ENCODE measurements at places on chromosomes 7 and 10. TPM values are rescaled to one million over a fixed set of nuclear protein-coding genes. Genes with fewer than 3 reads are reported as not detected.

Gene TAS2R41
- not detected for total RNA-seq

Gene MINPP1
- 24.0 TPM for total RNA-seq

Gene NPVF
- not detected for total RNA-seq

Gene CTBP2
- 88.3 TPM for total RNA-seq

DNA sequence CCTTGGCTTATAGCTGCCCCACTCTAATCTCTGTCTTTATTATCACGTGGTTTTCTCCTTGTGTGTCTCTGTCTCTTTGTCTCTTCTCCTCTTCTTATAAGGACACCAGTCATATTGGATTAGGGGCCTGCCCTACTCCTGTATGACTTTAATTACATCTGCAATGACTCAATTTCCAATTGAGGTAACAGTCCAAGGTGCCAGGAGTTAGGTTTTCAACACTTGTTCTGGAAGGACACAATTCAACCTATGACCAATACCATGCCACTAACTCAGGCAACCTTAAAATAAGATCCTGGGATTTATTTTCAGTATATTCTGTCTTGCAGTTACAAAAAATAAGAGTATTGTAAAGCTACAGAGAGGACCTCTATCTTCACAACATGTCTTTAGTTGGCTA, 21.6 kb upstream of the MET start:
- H3K36me3 ChIP-seq: no peaks in the 10 kb centered on the region
- H3K4me1 ChIP-seq: peaks cover 15% of the 10 kb centered on the region
- no peak for DNase-seq
- H3K27me3 ChIP-seq: no peaks in the 10 kb centered on the region
- H3K27ac ChIP-seq: no peak overlapping the region
- H3K4me3 ChIP-seq: no peak overlapping the region

- H3K27ac ChIP-seq: peak overlapping the region; percentile 90
- no peak overlapping the region for H3K4me3 ChIP-seq
- H3K4me1 ChIP-seq: peaks cover 44% of the 10 kb centered on the region
- no peaks in the 10 kb centered on the region for H3K27me3 ChIP-seq
- H3K36me3 ChIP-seq: no peaks in the 10 kb centered on the region
These were observed 19.6 kb downstream of the SGMS1 start for GRCh38 chr10:50604049-50604640.

GRCh38 chr10:8224591-8224990, 170.1 kb downstream of the GATA3 start:
- H3K4me1 ChIP-seq: peaks cover 6% of the 10 kb centered on the region
- peaks cover 34% of the 10 kb centered on the region for H3K27me3 ChIP-seq
- DNase-seq: no peak

DNA sequence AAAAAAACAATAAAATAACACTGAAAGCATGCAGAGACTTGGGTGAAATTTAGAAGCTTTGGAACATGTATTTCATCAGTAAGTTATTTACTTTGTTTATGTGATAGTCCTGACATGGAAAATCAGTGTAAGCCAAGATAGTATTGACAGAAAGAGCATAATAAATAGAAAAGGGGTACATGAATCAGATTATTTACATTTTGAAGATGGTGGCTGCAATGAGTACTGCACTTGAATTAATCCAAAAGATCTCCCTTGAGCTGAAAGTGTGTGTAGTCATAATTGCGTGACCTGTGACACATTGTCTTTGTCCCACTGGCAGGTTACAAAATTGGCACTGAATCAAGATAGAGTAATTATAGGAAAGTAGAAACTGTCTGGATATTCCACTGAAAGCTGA, 562.9 kb downstream of the GFRA1 start:
- H3K27ac ChIP-seq: no peak overlapping the region
- H3K4me3 ChIP-seq: no peak overlapping the region
- DNase-seq: no peak
- H3K4me1 ChIP-seq: no peaks in the 10 kb centered on the region

- H3K4me3 ChIP-seq: no peak overlapping the region
- no peak overlapping the region for H3K27ac ChIP-seq
- no peak for DNase-seq
- H3K36me3 ChIP-seq: no peaks in the 10 kb centered on the region
These were observed 214.9 kb downstream of the IPMK start for GRCh38 chr10:58052772-58053171.

- H3K27ac ChIP-seq: no peak overlapping the region
- no peaks in the 10 kb centered on the region for H3K4me1 ChIP-seq
- no peaks in the 10 kb centered on the region for H3K27me3 ChIP-seq
These were observed 8.1 kb downstream of the AOC1 start for GRCh38 chr7:150860291-150860977.

DNA sequence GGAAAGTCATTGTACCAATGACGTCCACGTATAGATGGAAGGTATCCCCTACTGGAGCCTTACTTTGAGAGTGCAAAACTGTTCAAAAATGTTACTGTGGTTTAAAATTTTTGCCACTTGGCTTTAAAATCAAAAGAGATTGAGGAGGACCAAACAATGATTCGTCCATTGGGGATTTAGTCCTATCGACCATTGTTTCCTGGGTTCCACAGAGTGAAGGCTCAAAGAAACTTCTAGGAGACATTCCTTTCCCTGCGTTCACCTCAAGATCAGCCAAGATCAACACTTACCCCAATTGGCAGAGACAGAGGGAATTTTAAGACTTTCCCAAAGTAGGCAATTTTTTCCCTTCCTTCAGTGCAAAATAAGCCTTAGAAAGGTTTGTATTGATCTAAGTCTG, 152.3 kb downstream of the NEBL start:
- H3K4me3 ChIP-seq: no peak overlapping the region
- no peaks in the 10 kb centered on the region for H3K27me3 ChIP-seq
- H3K4me1 ChIP-seq: peaks cover 18% of the 10 kb centered on the region
- no peak overlapping the region for H3K27ac ChIP-seq
- no peaks in the 10 kb centered on the region for H3K36me3 ChIP-seq

GRCh38 chr10:4051011-4051640, 266.1 kb upstream of the KLF6 start:
- no peaks in the 10 kb centered on the region for H3K36me3 ChIP-seq
- no peak overlapping the region for H3K27ac ChIP-seq
- H3K4me1 ChIP-seq: no peaks in the 10 kb centered on the region
- no peak for DNase-seq
- H3K27me3 ChIP-seq: no peaks in the 10 kb centered on the region
- no peak overlapping the region for H3K4me3 ChIP-seq

Gene SORBS1
- 14.9 TPM for total RNA-seq

Gene ZDHHC6
- total RNA-seq: 12.1 TPM

DNA sequence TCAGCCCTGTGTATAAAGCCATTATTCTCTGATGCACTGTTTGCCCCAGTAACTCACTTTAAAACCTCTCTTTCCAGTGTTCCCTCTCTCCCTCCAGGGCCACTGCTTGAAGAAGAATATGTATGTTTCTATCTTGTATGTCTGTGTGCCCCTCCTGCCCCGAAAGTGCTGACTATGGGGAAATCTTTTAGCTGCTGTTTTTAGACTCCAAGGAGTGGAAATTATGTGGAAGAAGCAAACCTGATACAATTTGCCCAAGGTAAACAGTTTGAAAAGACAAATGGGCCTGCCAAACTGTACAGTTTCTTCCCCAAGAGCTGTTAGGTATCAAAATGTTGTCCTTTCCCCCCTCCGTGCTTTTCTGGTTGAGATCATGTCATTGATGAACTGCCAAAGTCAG, 3.4 kb downstream of the ADRA2A start:
- no peaks in the 10 kb centered on the region for H3K36me3 ChIP-seq
- H3K27me3 ChIP-seq: peaks cover 53% of the 10 kb centered on the region
- H3K4me3 ChIP-seq: no peak overlapping the region
- H3K27ac ChIP-seq: no peak overlapping the region

All from cardiac muscle cell (in vitro differentiated cells and primary cell).